ENCODE measurements at places on chromosomes 13 and 19. TPM values are rescaled to one million over a fixed set of nuclear protein-coding genes. Genes with fewer than 3 reads are reported as not detected.

Gene AMER2
- not detected for total RNA-seq

Gene NLRP11
- not detected for total RNA-seq

Gene FUT6
- total RNA-seq: not detected

Gene C13orf42
- not detected for total RNA-seq

Gene ZNF581
- 33.8 TPM for total RNA-seq

Gene CBY2
- total RNA-seq: not detected

Gene CYP2B6
- total RNA-seq: not detected

Gene PLPP2
- total RNA-seq: 1.9 TPM

Gene B3GNT8
- 1.5 TPM for total RNA-seq

Gene ZNF541
- total RNA-seq: not detected

Gene CEACAM4
- not detected for total RNA-seq

Gene NUDT19
- 6.8 TPM for total RNA-seq

Gene AP3D1
- 152 TPM for total RNA-seq

Gene EPN1
- total RNA-seq: 148 TPM

DNA sequence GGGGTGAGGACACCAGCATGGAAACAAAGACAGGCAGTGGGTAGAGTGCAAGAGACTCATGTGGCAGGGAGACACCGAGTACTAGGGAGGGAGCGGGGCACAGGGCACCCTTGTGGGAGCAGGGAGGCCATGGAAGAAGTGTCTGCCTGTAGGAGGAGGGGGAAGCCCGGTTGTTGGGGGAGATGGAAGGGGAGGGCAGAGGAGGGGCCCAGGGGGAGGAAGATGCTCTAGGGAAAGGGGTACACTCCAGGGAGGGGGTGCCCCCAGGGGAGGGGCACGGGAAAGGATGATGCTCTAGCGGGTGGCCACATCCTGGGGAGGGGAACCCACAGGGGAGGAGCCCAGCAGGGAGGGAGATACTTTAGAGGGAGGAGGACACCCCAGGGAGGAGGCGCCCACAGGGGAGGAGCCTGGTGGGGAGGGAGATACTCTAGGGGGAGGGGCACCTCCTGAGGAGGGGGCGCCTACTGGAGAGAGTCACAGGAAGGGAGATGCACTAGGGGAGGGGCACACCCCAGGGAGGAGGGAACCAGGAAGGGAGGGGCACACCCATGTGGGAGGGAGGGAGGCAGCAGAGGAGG, 24.9 kb downstream of the CPAMD8 start:
- no peak for DNase-seq

GRCh38 chr13:90545070-90545840, 802.2 kb upstream of the MIR17HG start:
- no peak for DNase-seq

DNA sequence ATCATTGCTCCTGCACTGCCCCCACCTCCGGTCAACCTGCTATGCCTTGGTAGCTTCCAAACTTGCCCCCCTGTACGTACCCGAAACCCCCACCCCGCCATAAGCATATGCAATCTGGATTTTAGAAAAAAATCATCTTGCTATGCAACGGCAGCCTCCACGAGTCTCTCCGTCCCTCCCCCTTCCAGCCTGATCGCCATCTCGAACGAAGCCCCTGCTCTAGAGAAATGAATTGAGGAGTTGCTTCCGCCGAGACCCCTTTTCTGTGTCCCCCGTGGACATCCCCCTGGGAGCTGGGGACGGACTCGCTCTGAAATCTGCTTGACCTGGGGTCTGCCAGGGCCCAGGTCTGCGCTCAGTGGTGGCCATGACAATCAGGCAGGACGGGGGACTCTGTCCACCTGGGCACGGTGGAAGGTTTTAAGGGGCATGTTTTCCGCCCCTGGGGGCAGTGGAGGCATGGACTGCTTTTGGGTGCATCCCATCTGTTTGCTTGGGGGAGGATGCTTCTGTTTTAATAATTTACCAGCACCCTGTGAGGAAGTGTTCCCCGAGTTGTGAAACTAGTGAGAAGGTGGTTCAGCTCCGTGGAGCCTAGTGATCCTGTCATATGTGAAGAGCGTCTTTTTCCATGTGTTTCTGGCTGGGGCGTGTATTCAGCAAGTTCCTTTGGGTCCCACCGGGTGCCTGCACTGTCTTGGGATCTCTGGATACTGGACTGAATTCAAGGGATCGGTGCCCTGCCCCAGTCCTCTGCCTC, 1.0 kb downstream of the KDM4B start:
- no peak for DNase-seq

DNA sequence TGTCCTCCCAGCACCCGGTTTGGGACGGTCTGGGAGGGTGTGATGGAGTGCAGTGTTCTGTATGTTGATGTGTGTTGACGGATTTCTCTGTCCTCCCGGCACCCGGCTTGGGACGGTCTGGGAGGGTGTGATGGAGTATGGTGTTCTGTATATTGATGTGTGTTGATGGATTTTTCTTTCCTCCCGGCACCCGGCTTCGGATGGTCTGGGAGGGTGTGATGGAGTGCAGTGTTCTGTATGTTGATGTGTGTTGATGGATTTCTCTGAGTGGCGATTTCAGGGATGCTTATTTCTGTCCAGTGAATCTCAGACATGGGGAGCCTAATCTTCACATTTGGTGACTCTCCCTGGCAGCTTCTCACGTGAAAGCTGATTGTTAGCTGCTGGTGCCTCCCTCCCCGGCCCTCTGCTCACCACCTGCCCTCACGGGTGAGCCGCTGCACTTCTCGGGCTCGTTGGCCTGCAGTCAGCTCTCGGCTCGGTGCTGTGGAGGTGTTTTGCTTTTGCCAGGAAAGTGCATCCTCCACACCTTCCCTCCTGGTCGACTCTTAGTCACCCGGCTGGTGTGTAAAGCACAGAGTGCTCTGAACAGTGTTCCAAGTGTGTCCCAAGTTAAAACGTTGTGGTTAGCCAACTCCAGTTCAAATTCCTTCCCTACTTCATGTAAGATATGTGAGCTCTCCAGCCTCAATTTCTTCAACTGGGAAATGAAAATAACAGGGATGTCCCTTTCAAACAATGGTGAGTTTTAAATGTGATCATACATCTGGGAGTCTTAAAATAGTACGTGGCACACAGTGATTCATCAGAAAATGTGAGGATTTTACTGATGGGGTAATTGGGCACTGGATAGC, 54.6 kb downstream of the ATP11A start:
- no peak for DNase-seq

DNA sequence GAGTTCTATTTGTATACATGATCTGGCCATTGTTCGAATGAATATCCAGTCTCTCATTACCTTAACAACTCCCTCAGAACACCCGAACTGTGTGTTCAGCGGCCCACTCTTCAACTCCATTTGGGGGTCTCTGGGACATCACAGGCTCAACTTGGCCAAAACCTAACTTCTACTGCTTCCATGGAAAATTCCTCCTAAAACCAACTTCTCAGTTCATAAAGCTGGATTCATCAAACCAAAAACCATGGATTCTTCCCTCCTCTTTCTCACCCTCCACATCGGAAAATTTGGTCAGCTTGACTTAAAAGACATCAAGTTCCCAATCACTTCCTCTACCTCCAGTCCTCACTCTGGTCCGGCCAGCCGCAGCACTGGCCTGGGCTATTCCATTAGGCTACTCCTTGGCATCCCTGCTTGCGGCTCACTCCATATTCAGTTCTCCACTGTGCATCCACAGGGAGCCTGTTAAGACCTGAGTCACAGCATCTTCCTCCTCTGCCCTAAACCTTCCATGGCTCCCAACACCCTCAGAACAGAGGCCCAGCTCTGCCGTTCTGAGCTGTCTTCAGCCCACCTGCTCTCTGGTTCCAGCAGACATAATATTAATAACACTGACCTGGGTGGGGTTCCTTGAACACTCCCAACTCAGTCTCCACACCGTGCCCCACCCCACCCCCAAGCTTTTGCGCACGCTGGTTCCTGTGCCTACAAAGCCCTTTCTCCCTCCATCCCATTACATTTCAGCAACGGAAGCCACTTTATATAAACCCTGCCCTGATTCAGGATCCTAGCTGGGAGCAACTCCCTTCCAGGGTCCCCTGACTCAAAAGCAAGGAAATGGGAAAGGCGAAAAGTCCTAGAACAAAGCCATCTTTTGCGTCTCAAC, 1.1 kb downstream of the ZNF792 start:
- peak; percentile 67 for DNase-seq

DNA sequence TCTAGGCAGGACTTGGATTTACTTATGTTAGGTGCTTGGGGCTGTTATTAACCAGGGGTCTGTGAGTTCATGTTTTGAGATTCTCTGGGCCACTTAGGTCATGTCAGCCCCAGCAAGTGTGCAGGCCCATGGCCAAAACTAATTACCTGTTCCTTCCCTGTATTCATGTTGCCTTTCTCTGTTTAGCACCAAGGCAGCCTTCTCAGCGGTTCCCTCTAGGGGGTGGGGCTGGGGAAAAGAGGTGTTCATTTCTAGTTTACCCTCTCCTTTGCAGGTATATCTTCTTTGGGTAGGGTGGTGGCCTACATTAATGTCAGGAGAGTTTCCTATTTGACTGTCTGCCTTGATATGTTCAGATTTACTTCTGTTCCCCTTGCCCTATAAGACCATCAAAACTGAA, 61.7 kb downstream of the PDS5B start:
- DNase-seq: no peak

GRCh38 chr13:21123956-21124355, 52.4 kb downstream of the SKA3 start:
- no peak for DNase-seq

DNA sequence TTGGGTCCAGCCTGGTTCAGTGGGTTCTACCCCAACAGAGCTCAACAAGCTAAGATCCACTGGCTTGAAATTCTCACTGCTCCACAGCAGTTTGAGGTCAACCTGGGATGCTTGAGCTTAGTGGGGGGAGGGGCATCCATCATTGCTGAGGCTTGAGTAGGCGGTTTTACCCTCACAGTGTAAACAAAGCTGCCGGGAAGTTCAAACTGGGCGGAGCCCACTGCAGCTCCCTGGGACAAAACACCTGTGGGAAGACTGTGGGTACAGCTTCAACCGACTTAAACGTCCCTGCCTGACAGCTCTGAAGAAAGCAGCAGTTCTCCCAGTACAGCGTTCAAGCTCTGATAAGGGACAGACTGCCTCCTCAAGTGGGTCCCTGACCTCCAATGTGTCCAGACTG, 1161.9 kb downstream of the UQCRFS1 start:
- no peak for DNase-seq

- no peak for DNase-seq
Observed at GRCh38 chr19:6586056-6586455, 4.9 kb downstream of the CD70 start.

- no peak for DNase-seq
Observed at GRCh38 chr13:113803409-113804016, 44.5 kb downstream of the TMEM255B start.

- no peak for DNase-seq
Observed at GRCh38 chr13:43159026-43159461, 135.7 kb downstream of the DNAJC15 start.

GRCh38 chr19:3556978-3557460, 367 bp downstream of the MFSD12 start:
- DNase-seq: no peak

DNA sequence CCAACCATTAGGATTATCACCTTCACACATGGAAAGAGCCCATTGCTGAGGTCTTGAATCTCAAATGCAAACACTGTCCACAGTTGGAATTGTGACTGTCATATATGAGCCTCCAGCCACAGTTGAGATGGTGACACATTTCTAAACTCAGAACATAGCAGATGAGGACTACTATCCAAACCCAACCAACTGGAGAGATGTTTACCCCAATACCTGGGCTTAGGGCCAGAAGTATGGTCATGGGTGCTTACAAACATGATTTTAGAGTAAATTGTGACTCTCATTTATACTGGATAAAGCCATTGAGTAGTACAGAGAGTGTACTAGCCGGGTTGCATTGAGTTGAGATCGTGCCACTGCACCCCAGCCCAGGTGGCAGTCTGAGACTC, 14.0 kb upstream of the ZNF681 start:
- peak; percentile 25 for DNase-seq

GRCh38 chr19:3771000-3771905, 775 bp downstream of the RAX2 start:
- no peak for DNase-seq

DNA sequence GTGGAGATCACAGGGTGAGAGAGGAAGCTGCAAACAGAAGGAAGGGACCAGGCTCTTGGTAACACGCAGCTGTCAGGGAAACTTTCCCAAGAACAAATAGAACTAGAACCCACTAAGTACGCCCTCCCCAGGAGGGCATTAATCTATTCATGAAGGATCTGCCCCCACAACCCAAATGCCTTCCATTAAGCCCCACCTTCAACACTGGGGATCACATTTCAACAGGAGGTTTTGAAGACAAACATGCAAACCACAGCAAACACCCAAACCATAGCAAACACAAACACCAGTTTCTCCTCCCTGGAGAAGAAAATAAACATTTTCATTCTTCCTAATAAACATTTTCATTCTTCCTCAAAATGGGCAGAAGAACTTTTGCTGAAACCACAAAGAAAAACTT, 329.6 kb downstream of the EFNB2 start:
- DNase-seq: no peak

DNA sequence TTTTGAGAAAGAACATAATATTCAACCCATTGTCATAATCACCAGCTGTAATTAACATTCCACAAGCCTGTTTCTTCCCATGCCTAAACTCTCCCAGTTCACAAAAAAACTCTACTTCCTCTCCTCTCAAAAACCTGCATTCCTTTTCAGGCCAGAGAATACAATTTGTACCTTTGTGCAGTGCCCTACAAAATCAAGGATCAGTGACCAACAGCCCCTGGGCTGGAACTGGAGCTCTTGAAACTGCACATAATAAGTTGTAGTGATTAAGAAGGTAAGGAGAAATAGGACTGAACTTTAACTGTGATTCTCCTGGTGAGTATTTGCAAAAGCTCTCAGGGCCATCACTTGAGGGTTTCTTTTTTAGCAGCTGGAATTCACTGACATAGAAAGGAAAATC, 472.7 kb downstream of the RFC3 start:
- no peak for DNase-seq

DNA sequence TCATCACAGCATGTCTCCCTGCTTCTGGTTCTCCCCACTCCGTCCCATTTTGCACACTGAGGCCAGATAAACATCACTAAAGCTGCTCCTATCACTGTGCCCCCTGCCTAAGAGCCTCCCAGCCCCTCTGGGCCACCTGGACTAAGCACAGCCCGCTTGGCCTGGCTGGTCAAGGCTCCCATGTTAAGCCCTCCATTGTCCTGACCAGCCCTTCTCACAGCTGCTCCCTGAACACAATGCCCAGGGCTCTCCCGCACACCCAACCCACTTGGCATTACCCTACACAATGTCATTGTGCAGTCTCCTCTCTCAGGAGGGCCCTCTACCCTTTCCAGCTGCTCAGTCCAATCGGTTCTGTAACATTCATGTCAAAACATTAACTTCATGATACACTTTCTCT, 133.4 kb downstream of the NUFIP1 start:
- DNase-seq: no peak

- DNase-seq: no peak
Observed at GRCh38 chr19:7823686-7824301, 6.2 kb upstream of the EVI5L start.

DNA sequence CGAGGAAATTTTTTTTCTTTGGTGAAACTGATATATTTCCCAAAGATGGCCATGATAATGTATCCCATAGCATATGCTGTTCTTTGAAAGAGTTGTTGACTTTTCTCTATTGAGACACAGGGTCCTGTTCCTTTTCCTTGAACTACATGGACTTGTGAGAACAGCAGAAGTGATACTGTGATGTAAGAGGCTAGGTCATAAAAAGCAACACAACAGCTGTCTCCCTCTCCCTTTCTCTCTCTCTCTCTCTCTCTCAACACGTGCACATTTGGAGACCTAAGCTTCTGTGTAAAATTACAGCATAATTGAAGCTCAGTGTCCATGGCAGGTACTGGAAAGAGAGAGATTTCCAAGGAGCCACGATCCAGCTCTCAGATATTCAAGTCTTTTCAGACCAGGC, 1712.4 kb downstream of the EFNB2 start:
- no peak for DNase-seq
